Subcutaneous preadipocyte (primary cell): ENCODE measurements at places on chromosomes 12 and 14. TPM values are rescaled to one million over a fixed set of nuclear protein-coding genes. Genes with fewer than 3 reads are reported as not detected.

Gene E2F7
- 7.3 and 14.1 TPM in 2 replicates for total RNA-seq

Gene MSI1
- total RNA-seq: under 0.01 TPM in 1 of 2 replicates, not detected in the other

Gene GLI1
- total RNA-seq: under 0.01 and 0.78 TPM in 2 replicates

Gene SLCO1B1
- not detected in 2 replicates for total RNA-seq

Gene TAPBPL
- 3.9 and 6.2 TPM in 2 replicates for total RNA-seq
